ENCODE measurements at places on chromosomes 16 and 17.

DNA sequence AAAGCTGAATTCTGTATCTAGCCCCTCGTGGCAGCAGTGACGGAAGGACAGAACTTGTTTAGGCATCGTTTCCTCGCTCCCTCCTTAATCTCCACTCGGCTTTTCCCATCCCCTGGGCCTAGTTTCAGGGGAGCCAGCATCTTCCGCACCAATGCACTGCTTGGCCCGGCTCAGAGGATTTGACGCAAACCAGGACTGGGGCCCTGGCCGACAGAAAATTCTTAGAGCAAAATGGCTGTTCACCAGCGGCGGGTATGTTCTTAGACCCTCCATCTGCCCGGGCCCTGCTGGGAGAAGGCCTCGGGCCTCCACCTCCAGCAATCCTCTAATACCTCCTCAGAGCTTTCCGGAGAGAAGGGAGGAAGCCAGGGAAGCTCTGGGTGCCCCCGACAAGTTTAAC lies 54.6 kb downstream of the TBC1D16 start:
- H3K27me3 ChIP-seq = no peaks in the 10 kb centered on the region
- H3K4me3 ChIP-seq = no peak overlapping the region
- H3K36me3 ChIP-seq = no peaks in the 10 kb centered on the region
- H3K27ac ChIP-seq = no peak overlapping the region

- no peak for DNase-seq
- H3K27me3 ChIP-seq = no peaks in the 10 kb centered on the region
- H3K4me1 ChIP-seq = peaks cover 13% of the 10 kb centered on the region
- no peak overlapping the region for H3K4me3 ChIP-seq
Observed at GRCh38 chr16:22685459-22685830, 128.5 kb upstream of the HS3ST2 start.

GRCh38 chr16:3952737-3953131 lies 72.2 kb upstream of the CREBBP start:
- DNase-seq = peak; percentile 48
- no peak overlapping the region for H3K4me3 ChIP-seq
- H3K27me3 ChIP-seq = no peaks in the 10 kb centered on the region
- H3K36me3 ChIP-seq = no peaks in the 10 kb centered on the region
- H3K4me1 ChIP-seq = peaks cover 23% of the 10 kb centered on the region

GRCh38 chr17:50272246-50272645 lies 2.0 kb upstream of the TMEM92 start:
- peak overlapping the region; percentile 57 for H3K4me3 ChIP-seq
- no peaks in the 10 kb centered on the region for H3K36me3 ChIP-seq
- peaks cover 27% of the 10 kb centered on the region for H3K4me1 ChIP-seq
- DNase-seq = peak; percentile 53
- H3K27me3 ChIP-seq = peaks cover 7% of the 10 kb centered on the region

- DNase-seq = no peak
- no peaks in the 10 kb centered on the region for H3K27me3 ChIP-seq
- no peak overlapping the region for H3K4me3 ChIP-seq
- H3K36me3 ChIP-seq = peaks cover 52% of the 10 kb centered on the region
- H3K4me1 ChIP-seq = peaks cover 6% of the 10 kb centered on the region
Observed at GRCh38 chr17:78111727-78112517, 16.6 kb downstream of the TMC6 start.

DNA sequence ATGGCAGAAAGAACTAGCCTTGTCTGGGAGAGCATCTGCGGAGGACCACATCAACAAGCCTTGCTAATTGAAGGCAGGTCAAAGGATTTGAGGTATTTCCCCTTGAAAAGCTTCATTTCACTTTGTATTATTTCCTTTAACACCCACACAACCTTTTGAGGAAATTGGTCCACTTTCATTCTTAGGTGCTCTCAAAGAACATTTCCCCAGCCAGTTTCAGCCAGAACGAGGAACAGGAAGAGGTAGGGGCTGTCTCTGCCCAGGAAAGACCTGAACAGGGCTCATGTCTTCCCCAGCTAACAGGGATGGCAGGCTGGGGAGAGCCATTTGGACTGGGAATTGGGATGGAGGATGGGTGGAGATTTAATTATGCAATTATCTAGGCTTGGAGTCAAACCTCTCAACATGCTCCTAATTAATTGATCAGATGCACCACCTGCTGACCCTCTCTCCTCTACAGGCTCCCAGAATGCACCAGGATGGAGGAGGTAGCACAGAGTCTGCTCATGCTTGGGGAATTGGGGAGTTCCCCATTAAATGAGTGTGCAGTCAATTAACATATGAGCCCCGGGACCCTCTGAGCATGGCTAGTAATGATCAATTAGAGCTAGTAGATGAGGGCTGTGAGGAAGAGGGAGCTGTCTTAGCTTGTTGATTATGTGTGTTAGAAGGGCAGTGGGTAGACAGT lies 84.6 kb downstream of the GP2 start:
- H3K4me1 ChIP-seq = no peaks in the 10 kb centered on the region
- no peak overlapping the region for H3K27ac ChIP-seq
- no peaks in the 10 kb centered on the region for H3K36me3 ChIP-seq
- peaks cover 12% of the 10 kb centered on the region for H3K27me3 ChIP-seq
- H3K4me3 ChIP-seq = no peak overlapping the region

GRCh38 chr17:76500074-76500746 lies 1.0 kb downstream of the RHBDF2 start:
- DNase-seq = no peak
- H3K4me3 ChIP-seq = peak overlapping the region; percentile 82
- H3K27me3 ChIP-seq = no peaks in the 10 kb centered on the region
- H3K36me3 ChIP-seq = no peaks in the 10 kb centered on the region
- peaks cover 34% of the 10 kb centered on the region for H3K4me1 ChIP-seq

DNA sequence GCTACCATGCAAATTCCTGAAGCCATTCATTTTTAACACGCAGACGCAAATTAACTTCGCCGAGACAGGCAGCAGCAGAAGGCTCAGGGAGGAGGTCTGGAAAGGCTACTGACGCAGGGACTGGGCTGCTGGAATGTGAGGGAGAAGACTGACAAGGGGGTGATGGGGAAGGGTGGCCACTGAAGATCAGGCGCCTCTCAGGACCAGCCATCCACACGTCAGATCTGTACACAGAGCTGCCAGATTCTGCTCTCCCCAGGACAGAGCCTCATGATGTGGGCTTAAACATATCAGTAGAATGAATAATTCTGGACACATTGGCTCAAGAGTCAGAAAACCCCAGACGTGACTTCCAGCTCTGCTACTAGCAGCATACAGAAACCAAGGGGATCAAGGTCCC lies 25.6 kb upstream of the CLEC18B start:
- H3K36me3 ChIP-seq = peaks cover 13% of the 10 kb centered on the region
- H3K4me3 ChIP-seq = no peak overlapping the region
- H3K4me1 ChIP-seq = peaks cover 18% of the 10 kb centered on the region
- H3K27me3 ChIP-seq = no peaks in the 10 kb centered on the region

DNA sequence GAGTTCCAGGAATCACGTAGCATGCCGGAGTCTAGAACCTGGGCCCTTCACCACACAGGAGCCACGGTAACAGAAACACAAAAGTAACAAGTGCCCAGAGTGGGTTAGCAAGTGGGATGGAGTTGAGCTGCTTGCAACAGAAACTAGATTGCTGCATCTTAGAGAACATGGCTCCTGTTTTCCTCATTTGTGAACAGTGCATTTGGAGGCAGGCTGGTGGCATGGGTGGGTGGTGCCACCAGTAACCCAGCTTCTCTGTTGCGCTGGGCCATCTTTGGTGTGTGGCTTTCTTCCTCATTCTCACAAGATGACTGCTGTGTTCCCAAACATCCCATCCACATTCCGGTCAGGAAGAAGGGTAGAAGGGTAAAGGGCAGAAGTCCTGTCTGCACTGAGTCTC lies 95.5 kb downstream of the KATNIP start:
- H3K27ac ChIP-seq = no peak overlapping the region
- DNase-seq = no peak
- H3K36me3 ChIP-seq = no peaks in the 10 kb centered on the region
- no peaks in the 10 kb centered on the region for H3K4me1 ChIP-seq
- H3K27me3 ChIP-seq = no peaks in the 10 kb centered on the region

- no peak for DNase-seq
- no peaks in the 10 kb centered on the region for H3K27me3 ChIP-seq
- peak overlapping the region; percentile 83 for H3K27ac ChIP-seq
- H3K4me1 ChIP-seq = peaks cover 28% of the 10 kb centered on the region
Observed at GRCh38 chr17:76551685-76552084, 11.8 kb downstream of the PRCD start.

DNA sequence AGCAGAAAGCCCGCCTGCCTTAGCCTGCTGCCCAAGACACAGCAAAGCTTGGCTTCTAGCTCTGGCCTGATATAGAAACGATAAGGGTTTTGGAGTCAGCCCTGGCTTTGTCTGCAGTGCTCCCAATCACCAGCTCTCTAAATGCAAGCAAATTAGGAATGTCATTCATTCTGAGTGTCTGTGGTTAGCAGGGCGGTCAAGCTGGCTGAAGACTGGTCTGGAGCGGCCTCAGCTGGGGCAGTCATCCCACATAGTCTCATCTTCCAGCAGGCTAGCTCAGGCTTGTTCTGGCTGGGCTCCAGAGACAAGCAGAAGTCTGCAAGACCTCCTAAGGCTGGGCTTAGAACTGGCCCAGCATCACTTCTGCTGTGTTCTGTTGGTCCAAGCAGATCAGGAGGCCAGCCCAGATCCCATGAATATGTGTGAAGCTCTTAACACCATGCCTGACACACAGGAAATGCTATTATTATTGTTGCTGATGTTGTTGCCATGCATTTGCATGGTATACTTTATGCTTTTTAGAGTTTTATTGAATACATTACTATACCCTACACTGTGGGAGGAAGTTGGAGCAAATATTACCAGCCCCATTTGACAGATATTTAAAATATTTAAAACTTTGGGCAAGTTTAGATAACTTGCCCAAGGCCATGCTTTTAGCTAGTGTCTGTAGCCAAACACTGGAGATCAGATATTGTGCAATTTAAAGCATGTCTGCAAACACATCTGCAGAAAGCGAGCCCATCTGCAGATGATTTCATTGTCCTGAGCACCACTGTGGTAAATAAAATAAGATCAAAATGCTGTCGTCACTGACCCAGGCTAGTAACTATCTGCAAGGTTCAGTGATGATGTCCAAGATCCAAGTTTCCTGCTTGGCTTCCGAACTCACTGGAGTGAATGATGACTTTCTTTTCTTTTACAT lies 24.8 kb downstream of the TMC7 start:
- H3K4me1 ChIP-seq = no peaks in the 10 kb centered on the region
- no peak overlapping the region for H3K4me3 ChIP-seq
- H3K36me3 ChIP-seq = no peaks in the 10 kb centered on the region
- no peak overlapping the region for H3K27ac ChIP-seq
- DNase-seq = no peak

DNA sequence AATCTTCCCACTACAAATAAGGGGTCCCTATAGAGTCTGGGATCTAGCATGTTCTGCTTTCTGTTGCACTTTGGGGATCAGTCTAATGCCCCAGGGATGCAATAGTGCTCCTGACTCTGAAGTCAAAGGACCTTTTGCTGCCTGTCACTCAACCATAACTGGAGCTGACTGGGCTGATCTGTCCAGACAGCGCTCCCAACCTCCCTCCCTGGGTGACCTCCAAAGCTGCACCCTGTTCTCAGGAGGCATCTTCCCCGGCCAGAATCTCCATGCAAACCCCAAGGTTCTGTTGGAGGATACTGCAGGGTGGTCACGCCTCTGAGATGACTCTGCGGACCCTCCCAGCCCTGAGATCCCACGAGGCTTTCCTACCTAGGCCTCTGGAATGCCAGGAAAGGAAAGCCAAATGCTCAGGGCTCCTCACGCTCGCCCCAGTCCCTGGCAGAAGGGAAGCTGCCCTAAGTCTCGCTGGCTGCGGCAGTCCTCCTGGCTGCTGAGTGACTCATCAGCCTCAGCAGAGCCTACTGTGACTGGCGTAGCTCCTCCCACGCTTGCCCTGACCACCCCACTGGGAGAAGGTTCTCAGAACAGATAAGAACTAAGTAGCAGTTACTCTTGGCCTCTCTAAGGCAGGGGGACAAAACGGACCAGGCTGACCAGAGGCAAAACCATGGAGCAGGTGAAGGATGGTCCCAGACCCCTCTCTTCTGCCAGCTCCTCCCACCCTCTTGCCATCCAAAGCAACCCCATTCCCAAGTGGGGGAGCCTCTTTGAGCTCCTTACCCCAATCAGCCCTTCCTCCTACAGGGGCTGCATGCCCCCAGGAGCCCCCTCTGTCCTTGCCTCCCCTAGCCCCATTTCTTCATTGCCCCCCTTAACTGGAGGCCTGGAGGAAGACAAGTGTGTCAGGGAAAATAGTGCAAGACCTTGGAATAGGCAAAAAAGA lies 124.1 kb upstream of the TNRC6C start:
- H3K27ac ChIP-seq = no peak overlapping the region
- no peaks in the 10 kb centered on the region for H3K36me3 ChIP-seq
- no peaks in the 10 kb centered on the region for H3K27me3 ChIP-seq
- peaks cover 23% of the 10 kb centered on the region for H3K4me1 ChIP-seq

GRCh38 chr16:12519986-12520385 lies 283.7 kb downstream of the CPPED1 start:
- DNase-seq = no peak
- no peaks in the 10 kb centered on the region for H3K4me1 ChIP-seq
- no peaks in the 10 kb centered on the region for H3K27me3 ChIP-seq
- H3K36me3 ChIP-seq = no peaks in the 10 kb centered on the region
